ENCODE measurements at places on chromosomes 1 and 21. TPM values are rescaled to one million over a fixed set of nuclear protein-coding genes. Genes with fewer than 3 reads are reported as not detected.

DNA sequence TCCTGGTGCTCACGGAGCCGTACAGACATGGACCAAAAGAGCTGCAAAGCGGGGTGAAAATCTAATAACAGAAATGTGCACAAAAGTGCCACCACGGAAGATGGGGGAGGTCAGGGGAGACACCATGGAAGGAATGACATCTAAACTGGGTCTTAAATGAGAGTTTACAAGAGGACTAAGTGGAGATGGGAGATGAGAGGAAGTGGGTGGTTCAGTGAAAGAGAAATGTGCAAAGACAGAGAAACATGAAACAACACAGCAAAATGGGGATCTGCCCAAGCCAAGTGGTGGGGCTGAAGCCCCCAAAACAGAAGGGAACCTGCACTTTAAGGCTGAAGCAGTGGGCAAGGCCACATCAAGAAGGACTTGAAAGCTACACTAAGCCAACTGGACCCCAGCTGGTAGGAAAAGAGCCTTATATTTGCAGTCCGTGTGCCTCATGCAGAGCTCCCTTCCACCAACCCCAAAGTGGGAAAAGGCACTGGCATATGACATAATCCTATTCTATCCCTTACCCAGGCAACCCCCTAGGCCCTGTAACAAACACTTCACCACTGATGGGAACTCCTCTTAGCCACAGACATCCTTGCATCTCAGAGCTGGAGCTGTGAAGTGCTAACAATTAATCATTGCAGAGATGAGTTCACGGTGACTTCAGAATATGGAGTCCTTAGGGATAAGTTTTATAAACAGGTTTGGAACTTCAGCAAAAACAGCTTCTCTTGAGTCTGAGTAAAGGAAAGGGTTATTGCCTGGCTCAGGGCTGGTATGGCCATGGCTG is 198.6 kb upstream of the EDN2 start:
- peaks cover 53% of the 10 kb centered on the region for H3K4me1 ChIP-seq
- H3K27ac ChIP-seq: no peak overlapping the region
- no peak for DNase-seq
- no peaks in the 10 kb centered on the region for H3K36me3 ChIP-seq

GRCh38 chr1:95111014-95111413 is 6.1 kb upstream of the TLCD4 start:
- no peak overlapping the region for H3K4me3 ChIP-seq
- H3K27me3 ChIP-seq: peaks cover 20% of the 10 kb centered on the region
- no peaks in the 10 kb centered on the region for H3K36me3 ChIP-seq
- no peaks in the 10 kb centered on the region for H3K4me1 ChIP-seq
- H3K27ac ChIP-seq: no peak overlapping the region

- no peaks in the 10 kb centered on the region for H3K27me3 ChIP-seq
- no peaks in the 10 kb centered on the region for H3K4me1 ChIP-seq
- H3K27ac ChIP-seq: no peak overlapping the region
- DNase-seq: no peak
- H3K36me3 ChIP-seq: peaks cover 8% of the 10 kb centered on the region
- no peak overlapping the region for H3K4me3 ChIP-seq
Measured at GRCh38 chr1:70284366-70284765, 63.2 kb downstream of the SRSF11 start.

GRCh38 chr1:7930645-7931445 is 9.8 kb downstream of the TNFRSF9 start:
- DNase-seq: no peak
- H3K27ac ChIP-seq: no peak overlapping the region
- H3K4me1 ChIP-seq: no peaks in the 10 kb centered on the region

DNA sequence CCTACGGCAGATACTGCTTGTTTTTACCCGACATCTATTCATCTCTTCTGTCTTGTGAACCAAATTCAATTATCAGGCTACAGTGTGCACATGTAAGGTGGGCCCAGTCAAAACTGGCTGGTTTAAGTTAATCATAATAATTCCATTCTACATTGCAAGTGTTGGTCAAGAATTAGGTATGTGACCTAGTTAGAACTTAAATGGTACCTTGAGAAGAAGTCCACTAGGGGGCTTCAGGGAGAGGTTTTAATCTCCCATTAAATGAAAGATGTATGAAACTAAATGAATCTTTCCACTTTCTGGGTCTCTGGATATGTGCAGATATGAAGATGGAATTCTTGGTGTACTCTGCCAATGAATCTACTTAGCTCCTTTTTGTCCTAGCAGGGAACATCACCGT is 187.1 kb downstream of the CDC42BPA start:
- no peak overlapping the region for H3K27ac ChIP-seq
- H3K27me3 ChIP-seq: no peaks in the 10 kb centered on the region

- no peaks in the 10 kb centered on the region for H3K4me1 ChIP-seq
- no peak for DNase-seq
- H3K27ac ChIP-seq: no peak overlapping the region
Measured at GRCh38 chr21:27293239-27293638, 326.4 kb upstream of the ADAMTS5 start.

DNA sequence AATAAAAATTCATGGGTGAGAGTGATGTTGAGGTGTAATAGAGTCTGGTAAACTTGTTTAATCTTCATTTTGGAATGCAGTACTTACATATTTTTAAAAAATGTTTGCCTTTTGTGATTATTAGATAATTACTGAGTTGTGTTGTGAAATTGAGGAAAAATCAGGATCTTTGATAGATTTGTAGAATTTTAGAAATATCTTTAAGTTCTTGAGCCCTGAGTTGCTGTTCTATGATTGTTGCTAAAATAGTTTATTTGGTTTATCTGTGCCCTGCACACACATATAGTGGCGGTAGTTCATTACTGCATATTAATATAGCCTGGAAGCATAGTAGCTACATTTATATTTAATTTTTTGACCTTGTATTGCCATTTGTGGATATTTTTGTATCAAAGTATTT is 1.6 kb downstream of the B3GALT2 start:
- H3K4me1 ChIP-seq: peaks cover 8% of the 10 kb centered on the region
- DNase-seq: no peak
- H3K4me3 ChIP-seq: no peak overlapping the region
- no peaks in the 10 kb centered on the region for H3K36me3 ChIP-seq

GRCh38 chr1:222325506-222325905 is 222.4 kb downstream of the HHIPL2 start:
- H3K4me1 ChIP-seq: peaks cover 8% of the 10 kb centered on the region
- DNase-seq: no peak
- no peak overlapping the region for H3K27ac ChIP-seq
- no peaks in the 10 kb centered on the region for H3K36me3 ChIP-seq
- H3K27me3 ChIP-seq: no peaks in the 10 kb centered on the region
- no peak overlapping the region for H3K4me3 ChIP-seq

GRCh38 chr1:212042436-212042835 is 6.9 kb downstream of the DTL start:
- no peaks in the 10 kb centered on the region for H3K4me1 ChIP-seq
- no peak for DNase-seq
- H3K27ac ChIP-seq: no peak overlapping the region

The BMP8A gene
- 2.0 TPM for total RNA-seq

The GPR37L1 gene
- total RNA-seq: under 0.01 TPM

The SYTL1 gene
- 49.4 TPM for total RNA-seq

The CELA3B gene
- total RNA-seq: 0.09 TPM

The KRTAP12-2 gene
- not detected for total RNA-seq

The B3GALT5 gene
- 1.4 TPM for total RNA-seq

The GPATCH2 gene
- 16.9 TPM for total RNA-seq

All from thymus (tissue), 14 donors.